Tibial nerve (tissue), 4 donors: ENCODE measurements at places on chromosomes 6 and 20. TPM values are rescaled to one million over a fixed set of nuclear protein-coding genes. Genes with fewer than 3 reads are reported as not detected.

DNA sequence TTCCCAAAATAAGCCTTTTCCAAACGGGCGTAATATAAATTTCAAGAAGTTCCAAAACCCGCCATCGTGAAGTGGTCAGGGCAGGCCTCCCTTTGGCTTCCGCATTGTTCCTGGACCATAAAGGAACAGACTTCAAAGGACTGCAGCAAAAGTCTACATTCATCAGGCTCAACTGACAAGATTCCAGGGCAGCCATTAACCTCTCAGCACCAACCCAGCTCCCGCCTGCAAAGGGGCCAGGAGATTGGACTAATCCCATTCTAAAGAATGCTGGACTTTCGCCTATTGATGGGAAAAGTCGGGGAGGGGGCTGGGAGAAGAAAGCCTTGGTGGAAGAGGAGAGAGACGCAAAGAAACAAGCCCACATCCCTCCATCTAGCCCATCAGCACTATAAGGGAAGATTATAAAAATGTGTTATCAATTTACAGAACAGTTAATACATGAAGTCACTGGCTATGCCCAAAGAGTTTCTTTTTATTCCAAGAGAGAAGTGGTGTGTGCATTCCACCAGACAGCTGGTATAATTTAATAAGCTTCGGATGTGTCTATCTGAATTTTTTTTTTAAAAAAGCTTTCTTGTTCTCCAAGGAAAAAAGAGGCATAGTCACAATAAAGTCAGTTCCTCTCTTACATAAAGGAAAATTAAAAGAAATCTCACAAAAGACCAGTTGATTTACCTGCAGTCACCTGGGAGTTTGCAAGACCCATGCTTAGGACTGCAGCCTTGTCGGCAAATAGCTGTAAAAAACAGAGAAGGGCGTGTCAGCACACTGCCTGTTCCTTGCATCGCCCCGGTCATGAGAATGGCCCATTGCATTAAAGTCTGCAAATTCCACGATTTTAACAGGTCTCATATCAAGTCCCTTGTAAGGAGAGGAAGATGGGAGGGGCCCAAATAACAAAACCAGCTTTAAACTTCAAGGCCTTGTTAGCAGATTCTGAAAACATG, 17.8 kb downstream of the JAG1 start:
- DNase-seq: no peak

GRCh38 chr20:45238139-45238538, 16.2 kb downstream of the SLPI start:
- DNase-seq: no peak

ID1 gene
- 962 TPM for total RNA-seq

GRCh38 chr6:3803627-3804468, 45.3 kb upstream of the FAM50B start:
- DNase-seq: no peak

- no peak for DNase-seq
Measured at GRCh38 chr6:11069760-11070159, 23.9 kb upstream of the SMIM13 start.

GRCh38 chr6:21158149-21158548, 435.4 kb upstream of the SOX4 start:
- no peak for DNase-seq

GRCh38 chr6:47733879-47734558, 35.6 kb downstream of the ADGRF4 start:
- peak; percentile 10 for DNase-seq

GRCh38 chr20:59737816-59738215, 133.5 kb downstream of the PHACTR3 start:
- no peak for DNase-seq

NEURL2 gene
- total RNA-seq: 7.7 TPM

- DNase-seq: peak; percentile 41
Measured at GRCh38 chr20:3563548-3564177, 92.8 kb downstream of the ATRN start.

PLEKHG1 gene
- total RNA-seq: 31.2 TPM

GRCh38 chr6:133099573-133099972, 141.6 kb upstream of the EYA4 start:
- no peak for DNase-seq

HTR1E gene
- total RNA-seq: not detected

PSMB1 gene
- 207 TPM for total RNA-seq

DNA sequence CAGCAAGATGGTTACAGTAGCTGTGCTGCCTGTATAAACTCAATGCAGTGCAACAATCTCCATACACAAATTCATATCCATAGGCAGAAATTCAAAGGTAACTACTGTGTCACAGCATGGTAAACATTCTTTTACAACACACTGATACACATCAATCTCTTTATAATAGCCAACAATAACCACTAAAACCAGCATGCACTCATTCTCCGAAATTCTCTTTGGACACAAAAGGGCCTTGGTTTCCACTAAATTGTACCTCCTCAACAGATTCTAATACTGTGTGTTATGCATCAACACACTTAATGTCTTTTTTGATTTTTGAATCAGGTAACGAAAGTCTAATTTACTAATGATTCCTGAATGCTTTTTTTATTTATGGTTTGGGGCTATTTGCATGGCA, 1323.7 kb downstream of the GRIK2 start:
- no peak for DNase-seq

CST1 gene
- 3.3 TPM for total RNA-seq

- DNase-seq: peak; percentile 70
Measured at GRCh38 chr6:31068669-31069340, 43.6 kb downstream of the C6orf15 start.

DNA sequence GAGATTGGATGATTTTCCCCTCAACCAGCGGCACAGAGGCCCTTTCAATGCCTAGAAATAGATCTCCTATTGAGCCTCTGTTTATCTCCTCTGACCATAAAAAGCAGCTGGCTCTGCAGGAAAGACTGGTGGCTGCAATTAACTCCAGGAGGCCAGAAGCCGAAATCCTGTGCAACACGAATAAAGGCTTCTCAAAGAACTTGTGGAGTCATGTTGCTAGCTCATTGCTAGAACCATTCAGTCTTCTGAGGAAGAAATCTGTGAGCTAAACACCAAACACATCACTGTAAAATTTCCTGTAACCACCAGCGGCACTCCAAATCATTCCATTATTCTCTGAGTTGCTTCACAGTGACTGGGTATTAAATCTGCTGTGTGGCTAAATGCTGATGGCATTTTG, 49.1 kb upstream of the TPD52L1 start:
- no peak for DNase-seq
